ENCODE measurements at places on chromosomes 4 and X.

DNA sequence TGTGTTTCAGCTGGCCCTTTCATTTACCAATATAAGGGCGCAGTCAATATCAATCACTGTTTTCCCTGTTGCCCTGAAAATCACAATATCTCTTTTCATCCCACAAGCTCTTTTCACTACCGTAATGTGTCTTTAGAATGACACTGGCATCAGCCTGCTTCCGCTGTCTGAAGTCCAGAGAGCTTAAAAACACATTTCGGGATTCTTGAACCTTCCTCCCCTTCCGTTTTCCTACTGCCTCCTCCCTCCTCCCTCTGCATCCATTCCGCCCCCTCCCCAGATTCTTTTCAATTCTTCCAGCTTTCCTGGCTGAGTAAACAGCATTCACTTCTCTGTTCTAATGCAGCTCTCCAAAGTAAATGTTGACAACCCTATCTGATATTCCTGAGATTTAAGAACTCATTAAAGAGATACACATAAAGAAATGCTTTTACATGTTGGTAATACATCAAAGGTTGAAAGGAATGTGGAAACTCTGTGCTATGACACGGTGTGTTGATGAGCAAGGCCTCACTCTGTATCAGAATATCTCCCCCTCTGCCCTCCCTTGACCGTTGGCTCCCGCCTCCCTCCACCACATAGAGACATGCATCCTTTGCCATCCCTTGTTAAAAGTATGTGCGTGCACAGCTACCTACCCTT lies 83.5 kb upstream of the SPRY1 start:
- DNase-seq, result no peak

GRCh38 chrX:45660477-45660876 lies 459.8 kb upstream of the DIPK2B start:
- no peak for DNase-seq

DNA sequence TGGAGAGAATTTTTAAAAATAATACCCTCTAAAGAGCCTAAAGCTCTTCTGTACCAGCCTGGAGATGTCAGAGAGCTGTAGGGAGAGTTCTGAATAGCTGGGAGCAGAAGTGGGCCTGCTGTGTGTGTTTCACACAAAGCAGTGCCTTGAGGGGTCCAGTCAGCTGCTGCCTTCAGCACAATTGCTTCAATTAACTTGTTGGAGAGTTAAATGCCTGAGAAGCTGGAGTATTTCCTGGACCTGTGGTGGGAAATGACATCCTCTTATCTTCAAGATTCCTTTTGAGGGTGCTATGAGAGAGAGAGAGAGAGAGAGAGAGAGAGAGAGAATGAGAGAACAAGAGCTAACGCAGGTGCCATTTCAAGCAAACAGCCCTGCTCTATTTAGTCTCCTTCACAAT lies 96.2 kb upstream of the IL1RAPL2 start:
- DNase-seq, result no peak

DNA sequence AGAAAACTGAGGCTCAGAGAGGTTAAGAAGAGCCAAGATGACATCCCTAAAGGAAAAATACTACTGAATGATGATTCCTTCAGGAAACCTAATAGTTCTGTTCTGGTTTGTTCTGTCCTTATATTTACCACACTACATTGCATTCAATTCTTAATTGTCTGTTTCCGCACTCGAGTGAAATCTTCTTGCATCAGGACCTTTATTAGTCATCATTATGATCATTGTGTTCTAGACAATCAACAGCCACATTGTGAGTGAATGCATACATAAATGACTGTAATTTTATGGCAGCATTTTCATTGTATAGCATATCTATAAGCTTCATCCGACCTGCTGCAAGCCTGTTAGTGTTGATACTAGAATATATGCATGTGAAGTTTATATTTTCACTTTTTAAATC lies 156.7 kb upstream of the FAM241A start:
- no peak for DNase-seq

DNA sequence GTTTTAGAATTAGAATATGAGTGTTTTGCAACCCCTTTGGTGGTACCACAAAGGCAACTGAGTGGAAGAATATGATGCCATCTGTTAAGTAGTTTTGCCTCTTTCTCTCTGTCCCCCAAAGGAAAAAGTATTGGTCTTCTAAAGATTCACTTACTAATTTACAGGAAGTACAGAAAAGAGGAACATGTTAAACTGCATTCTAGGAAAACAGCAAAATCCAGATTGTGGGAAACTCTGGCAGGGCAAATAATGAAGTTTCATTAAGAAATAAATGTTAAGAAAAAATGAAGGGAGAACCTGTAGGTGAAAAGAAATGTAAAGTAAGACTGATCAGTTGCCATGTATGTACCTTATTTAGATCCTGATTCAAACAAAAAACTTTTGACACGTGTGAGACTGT lies 39.3 kb downstream of the NSUN7 start:
- no peak for DNase-seq

- DNase-seq, result no peak
Measured at GRCh38 chr4:27836523-27836922, 975.9 kb downstream of the STIM2 start.

- DNase-seq, result no peak
Measured at GRCh38 chrX:29851857-29852605, 363.3 kb upstream of the MAGEB2 start.

DNA sequence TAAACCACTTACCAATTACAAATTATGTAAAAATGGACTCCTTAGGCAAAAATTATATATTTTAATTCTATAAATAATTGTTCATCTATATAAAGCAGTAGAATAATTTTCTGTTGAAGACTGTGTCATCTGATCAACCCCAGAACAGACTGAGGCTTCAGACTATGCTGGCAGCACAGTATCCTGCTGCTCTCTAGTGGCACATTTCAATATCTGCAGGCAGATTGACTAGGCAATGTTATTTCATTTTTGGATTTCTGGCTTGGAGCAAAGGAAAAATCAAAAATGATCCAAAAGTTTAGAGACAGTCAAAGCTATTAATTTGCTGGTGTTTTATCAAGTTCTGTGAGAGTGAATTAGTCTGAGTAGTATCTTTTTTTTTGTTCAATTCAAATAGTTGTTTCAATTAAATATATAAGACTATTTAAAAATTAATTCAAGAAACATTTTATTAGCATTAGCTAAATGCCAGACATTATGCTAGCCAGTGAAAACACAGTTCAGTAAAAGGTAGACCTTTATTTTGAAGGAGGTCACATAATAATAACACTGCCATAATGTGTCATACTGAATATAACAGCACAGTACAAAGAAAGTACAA lies 21.3 kb upstream of the SULT1E1 start:
- DNase-seq, result no peak

Data from stimulated activated naive CD8-positive, alpha-beta T cell treated with anti-CD3 and anti-CD28 coated beads, Interleukin-15, amount 100 ng/mL, for 72 hours (primary cell).